HFFc6 (cell line): ENCODE measurements at places on chromosomes 12 and 14. TPM values are rescaled to one million over a fixed set of nuclear protein-coding genes. Genes with fewer than 3 reads are reported as not detected.

DNA sequence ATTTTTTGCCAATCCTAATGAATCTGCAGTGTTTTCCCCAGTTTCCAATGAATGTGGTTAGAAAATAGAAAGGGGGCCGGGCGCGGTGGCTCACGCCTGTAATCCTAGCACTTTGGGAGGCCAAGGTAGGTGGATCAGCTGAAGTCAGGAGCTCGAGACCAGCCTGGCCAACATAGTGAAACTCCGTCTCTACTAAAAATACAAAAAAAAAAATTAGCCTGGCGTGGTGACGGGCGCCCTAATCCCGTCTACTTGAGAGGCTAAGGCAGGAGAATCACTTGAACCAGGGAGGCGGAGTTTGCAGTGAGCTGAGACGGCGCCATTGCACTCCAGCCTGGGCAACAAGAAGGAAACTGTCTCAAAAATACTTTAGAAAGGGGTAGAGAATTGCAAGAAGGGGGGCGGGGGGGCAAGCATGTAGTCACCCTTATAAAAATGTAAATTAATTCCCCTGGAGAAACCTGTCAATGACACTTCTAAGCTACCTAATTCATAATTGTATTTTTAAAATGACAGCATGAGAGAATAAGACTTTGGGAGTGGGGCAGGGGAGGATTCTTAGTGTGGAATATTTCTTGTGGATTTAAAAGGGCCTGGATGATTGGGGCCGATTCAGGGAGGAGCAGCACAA is 1.7 kb downstream of the KLHDC2 start:
- no peak for DNase-seq

DNA sequence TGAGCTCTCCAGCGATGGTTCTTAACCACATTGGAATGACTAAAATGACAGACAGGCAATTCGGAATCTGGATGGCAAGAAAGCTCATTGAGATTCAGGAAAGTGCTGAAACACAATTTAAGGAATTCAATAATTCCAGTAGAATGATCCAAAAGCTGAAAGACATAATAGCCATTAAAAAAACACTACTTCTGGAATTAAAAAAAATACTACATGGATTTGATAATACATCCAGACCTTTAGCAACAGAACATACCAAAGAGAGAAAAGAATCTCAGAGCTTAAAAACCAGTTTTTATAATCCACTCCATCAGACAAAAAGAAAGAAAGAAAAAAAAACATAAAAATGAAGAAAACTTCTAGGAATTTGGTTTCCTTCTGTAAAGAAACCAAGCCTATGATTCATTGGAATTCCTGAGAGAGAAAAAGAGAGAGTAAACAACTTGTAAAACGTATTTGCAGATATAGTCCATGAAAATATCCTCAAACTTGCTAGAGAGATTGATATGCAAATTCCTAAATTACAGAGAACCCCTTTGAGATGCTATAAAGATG is 52.8 kb downstream of the SLCO1B1 start:
- DNase-seq: no peak

Gene NRXN3
- 0.12 to 0.14 TPM in 2 of 3 replicates, not detected in the other for total RNA-seq

Gene TMEM229B
- 0.13 to 0.38 TPM (median 0.14 TPM) in 3 replicates for total RNA-seq

GRCh38 chr12:26273811-26274210 is 78.4 kb downstream of the SSPN start:
- DNase-seq: no peak

GRCh38 chr12:16163146-16163545 is 114.3 kb downstream of the SLC15A5 start:
- no peak for DNase-seq

GRCh38 chr14:23300687-23301223 is 1.9 kb downstream of the PPP1R3E start:
- DNase-seq: no peak

DNA sequence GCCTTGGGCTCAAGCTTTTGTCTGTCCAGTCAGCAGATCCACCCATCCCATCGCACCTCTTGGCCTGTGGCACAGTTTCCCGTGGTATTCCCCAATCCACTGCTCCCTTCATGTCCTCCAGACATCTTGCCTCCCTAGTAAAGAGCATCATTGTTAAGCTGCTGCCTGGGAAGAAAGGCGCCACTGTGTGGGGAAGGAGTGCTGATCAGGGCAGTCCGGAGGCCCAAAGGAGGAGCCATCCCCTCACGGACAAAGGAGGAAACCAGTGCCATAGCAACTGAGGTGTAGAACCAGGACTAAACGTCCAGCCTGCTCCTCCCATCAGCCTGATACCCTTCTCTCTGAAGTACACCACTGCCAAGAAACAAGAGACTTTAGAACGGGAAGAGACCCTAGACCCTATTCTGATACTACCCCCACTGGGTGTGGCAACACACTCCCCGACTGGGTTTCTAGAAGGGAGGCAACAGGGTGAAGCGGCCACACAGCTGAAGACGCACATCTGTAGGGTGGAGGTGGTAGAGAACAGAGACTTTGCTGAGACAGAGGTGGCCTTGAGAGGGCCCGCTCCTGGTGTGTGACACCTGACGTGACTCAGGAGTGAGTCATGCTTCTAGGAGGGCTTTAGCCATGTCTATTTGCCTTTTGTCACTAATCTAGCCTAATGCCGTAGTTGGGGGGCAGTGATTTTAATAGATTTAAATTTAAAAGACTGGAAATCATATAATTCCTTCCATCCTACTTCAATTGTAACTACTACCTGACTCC is 185.0 kb downstream of the DPF3 start:
- DNase-seq: no peak

DNA sequence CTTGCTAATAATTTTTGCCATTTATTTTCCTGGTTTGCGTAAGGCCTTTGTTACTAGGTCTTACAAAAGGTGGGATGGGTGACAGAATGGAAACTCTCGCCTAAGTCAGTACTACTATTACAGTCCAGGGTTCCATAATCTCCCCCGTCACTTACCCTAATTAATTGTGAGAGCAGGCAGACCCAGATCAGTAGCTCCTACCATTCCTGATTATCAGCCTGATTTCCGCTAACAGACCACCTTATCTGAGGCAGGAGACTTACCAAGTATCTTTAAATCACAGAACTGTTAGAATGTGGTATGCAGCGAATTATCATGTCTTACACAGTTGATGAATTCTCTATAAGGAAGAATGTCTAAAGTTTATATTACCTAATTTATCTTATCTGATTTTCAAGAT is 234.7 kb downstream of the FOXN3 start:
- DNase-seq: no peak

DNA sequence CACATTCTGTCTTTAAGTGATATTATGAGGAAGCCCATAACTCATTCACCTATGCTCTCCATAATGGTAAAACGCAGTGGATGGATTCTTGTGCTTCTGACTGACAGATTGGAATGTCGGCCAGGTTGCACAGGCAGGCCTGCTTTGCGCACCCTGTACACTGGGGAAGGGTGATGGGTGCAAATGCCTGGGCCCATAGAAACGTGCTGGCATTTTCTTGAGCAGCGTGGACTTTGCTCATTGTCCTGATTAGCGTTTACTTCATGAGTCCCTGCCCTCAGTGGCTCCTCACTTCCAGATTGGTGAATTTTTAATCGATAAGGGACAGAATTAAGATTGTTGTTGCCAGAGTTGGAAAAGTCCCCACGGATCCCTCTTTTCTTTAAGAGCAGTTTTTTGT is 80.9 kb upstream of the TRAF3 start:
- DNase-seq: no peak

DNA sequence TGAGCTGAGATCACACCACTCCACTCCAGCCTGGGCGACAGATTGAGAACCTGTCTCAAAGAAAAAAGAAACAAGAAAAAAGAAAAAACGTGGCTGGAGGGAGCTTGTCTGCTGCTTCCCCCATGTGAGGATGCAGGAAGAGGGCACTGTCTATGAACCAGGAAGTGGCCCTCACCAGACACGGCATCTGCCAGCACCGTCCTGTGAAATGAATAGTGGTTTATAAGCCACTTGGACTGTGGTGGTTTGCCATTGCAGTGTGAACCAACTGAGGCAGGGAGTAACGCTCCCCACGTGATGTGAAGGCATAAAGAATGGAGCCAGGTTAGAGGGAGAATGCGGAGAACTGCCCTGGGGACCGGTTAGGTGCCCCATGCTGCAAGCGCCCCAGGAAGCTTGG is 4.5 kb upstream of the BRF1 start:
- DNase-seq: no peak

Gene P2RX2
- total RNA-seq: not detected in 3 replicates
